Liver (tissue), 10 donors: ENCODE measurements at places on chromosomes 6 and 20. TPM values are rescaled to one million over a fixed set of nuclear protein-coding genes. Genes with fewer than 3 reads are reported as not detected.

Gene PCK1
- 363 TPM for polyA plus RNA-seq

DNA sequence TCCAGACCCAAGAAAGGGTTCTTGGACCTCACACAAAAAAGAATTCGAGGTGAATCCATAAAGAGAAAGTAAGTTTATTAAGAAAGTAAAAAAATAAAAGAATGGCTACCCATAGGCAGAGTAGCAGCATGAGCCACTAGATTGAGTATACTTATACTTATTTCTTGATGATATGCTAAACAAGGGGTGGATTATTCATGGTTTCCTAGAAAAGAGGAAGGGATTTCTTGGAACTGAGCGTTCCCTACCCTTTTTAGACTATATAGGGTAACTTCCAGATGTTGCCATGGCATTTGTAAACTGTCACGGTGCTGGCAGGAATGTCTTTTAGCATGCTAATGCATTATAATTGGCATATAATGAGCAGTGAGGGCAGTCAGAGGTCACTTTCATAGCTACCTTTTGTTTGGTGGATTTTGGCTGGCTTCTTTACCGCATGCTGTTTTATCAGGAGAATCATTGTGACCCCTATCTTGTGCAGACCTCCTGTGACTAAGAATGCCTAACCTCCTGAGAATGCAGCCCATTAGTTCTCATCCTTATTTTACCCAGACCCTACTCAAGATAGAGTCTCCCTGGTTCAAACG lies 44.3 kb downstream of the TENT5A start:
- no peak for DNase-seq

Gene USP49
- polyA plus RNA-seq, result 0.43 TPM

- DNase-seq, result no peak
Observed at GRCh38 chr6:34531580-34532201, 24.4 kb downstream of the SPDEF start.

DNA sequence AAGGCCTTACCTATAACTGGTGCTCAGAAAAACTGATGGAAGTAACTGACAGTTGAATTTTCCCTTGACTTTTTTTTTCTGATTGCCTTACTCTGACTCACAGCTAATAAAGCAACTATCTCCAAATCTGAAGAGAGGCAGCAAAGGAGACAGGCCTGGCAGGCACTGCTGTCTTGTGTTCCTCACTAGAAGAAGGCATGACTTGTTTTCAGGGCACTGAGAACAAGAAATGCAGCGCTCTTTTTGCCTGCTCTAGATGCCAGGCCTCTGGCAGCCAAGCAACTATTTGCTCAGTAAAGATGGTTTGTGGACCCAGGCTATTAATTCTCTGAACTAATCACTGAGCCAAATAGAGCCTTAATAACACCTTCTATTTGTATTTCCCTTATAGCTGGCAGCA lies 155.1 kb downstream of the PRDM13 start:
- no peak for DNase-seq

Gene CD24
- 15.0 TPM for polyA plus RNA-seq

DNA sequence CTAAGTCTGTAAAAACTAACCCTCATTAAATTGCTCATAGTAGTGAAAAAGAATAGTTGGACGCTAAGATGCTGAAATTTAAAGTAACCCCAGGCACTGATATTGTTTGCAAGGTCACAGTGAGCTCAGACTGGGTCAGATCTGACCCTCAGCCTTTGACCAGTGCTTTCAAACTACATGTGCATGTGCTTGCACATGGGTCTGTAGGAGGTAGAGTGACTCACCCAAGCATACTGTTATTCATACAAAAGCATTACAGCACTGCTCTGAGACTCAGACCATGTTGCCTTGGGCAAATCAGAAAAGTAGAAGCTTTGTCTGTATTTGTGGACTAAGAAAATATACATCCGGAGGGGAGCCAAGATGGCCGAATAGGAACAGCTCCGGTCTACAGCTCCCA lies 326.4 kb upstream of the MARCKS start:
- DNase-seq, result no peak

Gene APOBEC2
- not detected for polyA plus RNA-seq

DNA sequence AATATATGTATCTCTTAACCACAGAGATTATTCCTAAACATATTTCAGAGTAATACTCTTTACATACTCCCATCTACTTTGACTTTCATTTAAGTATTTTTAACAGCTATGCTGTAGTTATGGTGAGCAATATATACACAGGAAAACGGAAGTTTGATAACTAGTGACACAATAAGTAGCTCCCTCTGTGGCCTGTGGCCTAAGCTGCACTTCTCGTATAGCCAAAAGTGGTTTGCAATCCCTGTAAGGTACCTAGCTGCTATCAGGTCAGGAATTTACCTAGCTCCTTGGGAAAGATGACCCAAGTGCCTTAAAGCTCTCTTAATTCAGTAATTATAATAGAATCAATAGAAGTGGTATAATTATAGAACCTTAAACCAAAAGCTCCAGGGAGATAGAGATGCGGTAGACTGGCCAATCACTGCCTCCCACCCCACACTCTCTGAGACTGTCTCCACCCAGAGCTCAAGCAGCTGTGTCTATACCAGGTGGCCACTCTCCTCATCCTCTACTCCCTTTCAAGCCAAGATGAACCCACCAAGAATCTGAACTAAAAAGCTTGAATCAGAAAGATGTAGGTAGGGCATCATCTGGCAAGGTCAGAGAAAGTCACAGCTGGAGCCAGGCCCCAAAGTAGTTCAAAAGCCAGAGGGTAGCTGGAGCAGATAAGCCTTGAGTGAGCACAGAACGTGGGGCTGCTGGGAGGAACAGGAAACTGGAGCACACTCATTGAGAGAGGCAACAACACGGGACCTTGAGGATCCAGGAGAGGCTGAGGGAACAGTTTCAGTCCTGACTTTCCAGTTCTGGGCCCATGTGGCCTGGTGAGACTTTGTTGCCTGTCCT lies 84.9 kb upstream of the ASF1A start:
- DNase-seq, result no peak
